ENCODE measurements at places on chromosomes 5 and 9.

DNA sequence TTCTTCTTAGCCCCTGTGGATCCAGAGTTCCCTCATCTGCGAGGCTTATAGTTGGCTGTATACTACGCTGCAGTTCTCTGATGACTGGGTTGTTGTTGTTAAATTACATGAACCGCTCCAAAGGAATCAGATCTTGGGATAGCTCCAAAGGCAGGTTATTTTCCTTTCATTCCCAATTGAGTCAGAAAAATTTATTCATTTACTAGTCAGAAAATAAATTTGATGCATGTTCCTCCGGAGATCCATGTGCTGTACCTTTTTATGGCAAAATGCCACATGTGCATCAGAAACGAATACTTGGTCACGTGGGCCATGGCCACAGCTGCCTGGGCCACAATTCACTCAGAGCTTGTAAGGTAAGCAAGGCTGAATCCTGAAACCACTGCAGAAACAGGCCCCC lies 304.0 kb downstream of the NR2F1-AS1 start:
- DNase-seq, result no peak

DNA sequence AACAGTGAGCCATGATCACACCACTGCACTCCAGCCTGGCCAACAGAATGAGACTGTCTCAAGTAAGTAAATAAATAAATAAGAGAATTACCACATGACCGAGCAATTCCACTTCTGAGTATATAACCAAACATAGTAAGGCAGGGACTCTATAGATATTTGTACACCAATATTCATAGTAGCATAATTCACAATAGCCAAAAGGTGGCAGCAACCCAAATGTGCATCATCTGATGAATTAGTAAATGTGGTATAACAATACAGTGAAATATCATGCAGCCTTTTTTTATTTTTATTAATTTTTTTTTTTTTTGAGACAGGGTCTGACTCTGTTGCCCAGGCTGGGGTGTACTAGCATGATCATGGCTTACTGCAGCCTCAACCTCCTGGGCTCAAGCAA lies 33.1 kb downstream of the ALDH7A1 start:
- no peak for DNase-seq

DNA sequence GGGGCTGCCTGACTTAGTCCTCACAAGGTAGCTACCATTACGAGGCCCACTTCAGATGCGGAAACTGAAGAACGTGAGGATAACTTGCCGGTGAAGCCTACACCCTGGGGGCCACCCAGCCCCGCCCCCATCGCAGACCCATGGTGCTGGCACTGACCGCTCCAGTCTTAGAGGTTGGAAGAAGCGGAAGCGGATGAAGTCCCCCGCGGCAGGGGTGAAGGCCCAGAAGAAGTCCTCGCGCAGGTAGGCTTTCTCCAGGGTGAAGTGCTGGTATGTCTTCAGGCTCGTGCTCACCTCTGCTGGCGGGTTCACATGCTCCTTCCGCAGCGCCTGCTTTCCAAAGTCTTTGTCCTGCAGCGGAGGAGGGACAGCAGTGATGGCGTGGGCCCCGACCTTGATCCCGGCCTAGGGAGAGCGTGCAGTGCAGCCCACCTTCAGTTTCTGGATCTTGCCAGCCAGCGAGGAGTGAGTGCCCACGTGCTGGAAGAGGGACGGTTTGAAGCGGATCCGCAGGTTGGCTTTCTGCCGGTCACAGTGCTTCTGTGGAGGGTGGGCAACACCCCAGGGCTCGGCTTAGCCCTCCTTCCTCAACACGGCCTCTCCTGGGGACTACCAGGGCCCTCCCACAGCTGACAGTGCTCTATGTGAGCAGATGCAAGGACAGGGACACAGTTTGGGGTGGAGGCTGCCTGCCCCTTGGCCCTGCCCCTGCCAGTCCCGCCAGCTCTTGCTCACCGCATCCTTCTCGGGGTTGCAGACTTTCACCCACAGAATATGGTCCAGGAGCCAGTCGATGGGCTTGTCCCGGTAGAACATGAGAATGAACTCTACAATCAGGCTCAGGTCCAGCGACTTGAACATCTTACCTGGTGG lies 5.2 kb downstream of the LTC4S start:
- DNase-seq, result no peak

GRCh38 chr5:160293901-160294561 lies 18.3 kb downstream of the CCNJL start:
- DNase-seq, result no peak

DNA sequence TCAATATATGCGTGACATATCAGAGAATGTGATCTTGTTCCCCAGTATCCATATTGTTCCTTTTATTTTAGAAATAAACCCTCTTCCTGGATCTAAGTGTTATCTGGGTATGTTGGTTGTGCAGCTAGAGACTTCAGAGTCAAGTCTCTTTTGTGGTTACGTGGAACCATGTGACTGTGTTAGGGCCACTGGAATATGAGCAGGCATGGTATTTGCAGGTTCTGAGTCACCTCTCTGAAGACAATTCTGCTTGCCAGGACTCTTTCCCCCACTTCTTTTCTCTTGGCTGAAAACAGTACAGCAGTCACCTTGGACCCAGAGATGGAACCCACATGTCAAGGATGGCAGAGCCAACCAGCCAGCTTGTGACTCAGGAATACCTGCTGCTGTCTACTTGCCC lies 59.7 kb downstream of the ATP10B start:
- no peak for DNase-seq

GRCh38 chr5:129111351-129111750 lies 16.8 kb downstream of the ISOC1 start:
- no peak for DNase-seq

DNA sequence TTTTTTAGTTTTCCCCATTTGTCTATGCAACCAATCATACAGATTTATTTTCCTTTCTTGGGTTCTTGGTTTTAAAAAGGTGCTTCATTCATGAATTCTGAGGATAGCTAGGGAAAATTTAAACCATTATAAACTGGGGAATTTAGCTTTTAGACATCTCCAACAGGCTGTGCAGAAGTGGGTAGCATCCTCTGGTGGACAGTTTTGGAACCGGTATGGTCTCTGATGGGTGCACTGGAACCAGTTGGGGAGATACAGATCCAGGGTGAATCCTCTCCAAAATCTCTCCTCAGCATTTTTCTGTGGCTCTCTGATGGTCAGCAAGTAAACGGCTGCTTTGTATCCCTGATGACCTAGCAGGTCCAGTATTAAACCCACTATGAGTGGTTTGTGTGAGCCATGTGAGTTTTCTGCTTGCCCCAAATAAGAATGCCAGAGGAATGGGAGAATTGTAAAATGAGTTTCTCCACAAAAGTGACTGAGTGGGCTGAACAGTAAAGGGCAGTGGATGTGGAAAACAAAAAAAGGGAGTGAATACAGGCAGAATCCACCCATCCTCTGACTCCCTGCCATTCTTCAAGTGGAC lies 9.1 kb upstream of the DNAJC25 start:
- DNase-seq, result no peak

DNA sequence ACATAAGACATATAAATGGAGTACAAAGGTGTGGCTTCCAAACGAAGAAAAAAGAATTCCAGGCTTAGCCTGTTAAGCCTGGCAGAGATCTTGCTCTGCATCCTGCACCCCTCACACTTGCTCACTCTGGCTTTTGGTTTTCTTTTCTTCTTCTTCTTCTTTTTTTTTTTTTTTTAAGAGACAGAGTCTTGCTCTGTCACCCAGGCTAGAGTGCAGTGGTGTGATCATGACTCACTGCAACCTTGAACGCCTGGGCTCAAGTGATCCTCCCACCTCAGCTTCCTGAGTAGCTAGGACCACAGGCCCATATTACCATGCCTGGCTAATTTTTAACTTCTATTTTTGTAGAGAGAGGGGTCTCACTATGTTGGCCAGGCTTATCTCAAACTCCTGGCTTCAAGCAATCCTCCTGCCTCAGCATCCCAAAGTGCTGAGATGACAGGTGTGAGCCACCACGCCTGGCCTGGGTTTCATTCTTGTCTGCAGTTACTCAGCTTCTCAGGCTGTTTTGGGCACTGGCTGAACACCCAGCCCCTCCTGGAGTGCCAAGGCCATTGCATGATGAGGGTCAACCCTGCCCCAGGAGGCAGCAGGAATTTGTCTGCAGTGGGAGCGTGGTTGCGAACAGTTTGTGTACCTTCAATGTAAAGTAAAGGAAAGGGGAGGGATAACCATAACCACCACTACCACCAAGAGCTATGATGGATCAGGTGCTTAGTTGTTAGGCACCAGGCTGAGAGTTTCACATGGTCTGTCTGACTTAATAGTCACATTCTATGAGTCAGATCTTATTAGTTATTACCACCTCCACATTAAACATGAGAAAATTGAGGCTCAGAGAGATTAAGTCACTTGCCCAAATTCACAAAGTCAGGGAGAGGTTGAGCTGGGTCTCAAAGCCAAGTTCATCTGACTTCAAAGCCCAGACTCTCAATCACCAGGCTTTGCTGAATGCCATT lies 219.2 kb upstream of the PANK3 start:
- no peak for DNase-seq

DNA sequence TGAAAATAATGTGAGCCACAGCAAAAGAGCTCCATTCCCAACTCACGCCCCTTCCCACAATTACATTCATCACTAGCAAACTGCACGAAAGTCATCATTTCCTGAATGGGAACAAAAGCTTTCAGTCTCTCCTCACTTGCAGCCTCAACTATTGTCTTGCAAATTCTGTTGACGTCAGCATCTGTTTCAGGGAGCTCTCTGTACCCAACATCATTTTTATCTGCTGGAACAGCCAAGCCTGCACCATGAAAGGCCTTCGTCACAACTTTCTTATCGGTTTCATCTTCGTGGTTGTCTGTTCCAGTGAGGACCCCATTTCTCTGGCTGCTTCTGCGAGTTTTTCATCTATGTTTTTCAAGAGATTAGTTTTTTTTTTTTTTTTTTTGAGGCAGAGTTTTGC lies 14.3 kb upstream of the RNF130 start:
- no peak for DNase-seq

DNA sequence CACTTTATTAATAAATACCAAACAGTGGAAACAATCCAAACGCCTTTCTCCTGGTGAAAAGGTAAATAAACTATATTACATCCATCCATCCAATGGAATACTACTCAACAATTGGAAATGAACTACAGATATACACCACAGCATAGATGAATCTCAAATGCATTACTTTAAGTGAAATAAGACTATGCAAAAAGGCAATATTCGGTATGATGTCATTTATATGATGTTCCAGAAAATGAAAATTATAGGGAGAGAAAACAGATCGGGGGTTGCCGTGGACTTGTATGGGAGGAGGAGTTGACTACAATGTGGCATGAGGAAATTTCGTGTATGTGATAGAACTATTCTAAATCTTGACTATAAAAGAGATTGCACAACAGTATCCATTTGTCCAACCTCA lies 27.5 kb upstream of the SLIT3 start:
- no peak for DNase-seq

DNA sequence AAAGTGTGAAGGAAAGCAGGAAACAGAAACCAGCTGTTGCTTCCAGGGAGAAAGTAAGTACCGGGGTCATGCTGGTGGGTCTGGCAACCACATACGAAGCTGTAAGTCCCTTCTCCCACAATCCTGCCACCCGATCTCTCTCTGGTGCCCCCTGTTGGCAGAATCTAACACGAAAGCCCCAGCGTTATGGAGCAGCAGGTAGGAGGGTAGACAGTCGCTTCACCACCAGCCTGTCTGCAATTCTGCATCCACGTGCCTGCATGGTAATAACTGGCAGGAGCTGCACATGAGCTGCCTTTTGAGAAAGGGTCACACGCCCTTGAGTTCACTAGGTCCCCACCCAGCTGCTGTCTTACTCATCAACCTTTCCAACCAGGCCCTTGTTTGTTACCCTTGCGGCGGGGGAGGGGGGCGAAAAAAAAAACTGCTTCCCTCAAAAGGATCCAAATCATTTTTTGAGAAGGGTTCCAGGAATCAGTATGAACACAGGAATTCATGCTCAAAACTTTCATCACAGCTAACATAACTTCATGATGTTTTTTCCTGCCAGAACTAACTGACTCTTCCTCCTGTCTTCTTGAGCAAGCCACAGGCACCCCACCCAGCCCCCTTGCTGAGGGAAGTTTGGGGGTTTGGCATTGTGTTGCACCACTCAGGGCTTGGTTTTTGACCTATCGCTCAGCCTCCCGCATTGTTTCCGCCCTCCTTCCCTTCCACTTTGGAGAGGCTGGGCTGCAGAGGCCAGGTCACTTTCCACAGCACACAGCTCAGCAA lies 19.6 kb upstream of the TMEM252 start:
- DNase-seq, result peak; percentile 5

DNA sequence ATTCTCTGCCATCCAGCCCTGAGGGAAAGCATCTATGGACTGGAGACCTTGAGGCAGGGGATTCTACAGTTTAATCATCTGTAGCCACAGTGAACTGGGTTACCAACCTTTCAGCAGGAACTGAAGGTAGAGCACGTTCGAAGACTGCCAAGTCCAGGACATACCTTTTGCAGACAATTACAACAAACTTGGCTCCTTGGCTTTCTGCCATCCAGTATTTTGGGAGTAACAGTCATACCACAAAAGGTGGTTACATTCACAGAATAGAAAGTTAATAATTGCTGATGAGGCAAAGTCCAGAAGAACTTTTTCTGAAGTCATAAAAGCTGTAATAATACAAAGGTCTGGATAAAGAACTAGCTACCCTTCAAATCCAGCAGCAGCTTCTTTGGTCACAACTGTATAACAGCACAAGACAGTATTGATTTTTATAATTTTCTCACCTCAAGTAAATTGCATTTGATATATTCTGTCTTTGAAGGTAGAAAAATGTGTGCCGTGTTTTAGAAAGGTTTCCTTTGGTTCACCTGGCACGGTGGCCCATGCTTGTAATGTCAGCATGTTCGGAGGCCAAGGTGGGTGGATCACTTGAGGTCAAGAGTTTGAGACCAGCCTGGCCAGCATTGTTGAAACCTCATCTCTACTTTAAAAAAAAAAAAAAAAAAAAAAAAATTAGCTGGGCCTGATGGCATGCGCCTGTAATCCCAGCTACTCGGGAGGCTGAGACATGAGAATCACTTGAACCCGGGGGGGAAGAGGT lies 236.6 kb downstream of the NR3C1 start:
- no peak for DNase-seq
